ENCODE measurements at places on chromosomes 2 and 18.

GRCh38 chr2:235870515-235870914, 297.7 kb downstream of the GBX2 start:
- no peak for ATAC-seq

- ATAC-seq, result no peak
These were observed 1.2 kb downstream of the TMEM247 start for GRCh38 chr2:46480562-46480961.

DNA sequence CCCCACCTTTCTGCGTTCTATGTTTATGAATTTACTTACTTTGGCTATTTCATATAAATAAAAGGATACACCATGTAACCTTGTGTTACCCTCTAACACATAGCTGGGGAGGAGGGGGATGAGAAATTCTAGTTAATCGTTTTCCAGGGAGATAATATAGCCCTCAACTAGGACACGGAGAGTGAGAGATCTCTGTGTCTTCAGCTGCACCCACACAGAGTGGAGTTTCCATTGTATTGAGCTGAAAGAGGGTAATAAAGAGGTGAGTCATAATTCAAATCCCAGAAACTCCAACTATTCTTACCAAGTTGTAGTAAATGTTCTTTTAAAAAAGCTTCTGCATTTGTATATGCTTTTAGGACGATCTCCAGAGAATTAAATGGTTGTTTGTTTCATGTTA, 110.1 kb upstream of the SULT1C3 start:
- ATAC-seq, result peak; percentile 21

DNA sequence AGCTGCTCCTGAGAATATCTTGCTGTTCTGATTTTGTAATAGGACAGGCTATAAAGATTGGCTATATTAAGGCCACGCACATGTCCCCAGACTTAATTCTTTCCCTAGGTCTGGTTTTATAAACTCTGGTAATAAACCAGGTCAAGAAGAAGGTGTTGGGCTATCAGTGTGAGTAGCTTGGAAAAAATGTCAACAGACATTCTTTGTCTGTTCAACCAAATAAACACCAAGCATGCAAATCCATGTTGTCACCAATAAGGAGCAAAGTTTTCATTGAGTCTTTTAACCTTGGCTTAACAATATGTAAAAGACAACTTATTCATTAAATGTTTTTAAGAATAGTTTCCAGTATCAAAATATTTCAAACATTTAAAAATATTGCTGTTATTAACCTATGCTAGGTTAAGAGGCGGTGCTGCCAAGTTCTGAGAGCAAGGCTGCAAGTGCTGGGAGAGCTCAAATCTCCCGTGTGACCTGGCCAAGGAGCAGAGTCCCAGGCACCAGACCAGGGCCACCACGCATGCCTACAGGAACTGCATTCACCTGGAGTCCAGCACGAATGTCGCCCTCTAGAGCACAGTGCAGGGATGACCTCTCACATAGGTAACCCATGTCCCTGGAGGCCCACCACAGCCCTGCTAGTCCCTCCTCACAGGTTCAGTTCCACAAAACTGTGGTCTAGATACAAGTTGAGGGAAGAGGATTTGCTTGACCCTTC, 120.5 kb upstream of the POU3F3 start:
- ATAC-seq, result no peak

GRCh38 chr2:108637304-108637669, 82.0 kb upstream of the RANBP2 start:
- peak; percentile 55 for ATAC-seq

DNA sequence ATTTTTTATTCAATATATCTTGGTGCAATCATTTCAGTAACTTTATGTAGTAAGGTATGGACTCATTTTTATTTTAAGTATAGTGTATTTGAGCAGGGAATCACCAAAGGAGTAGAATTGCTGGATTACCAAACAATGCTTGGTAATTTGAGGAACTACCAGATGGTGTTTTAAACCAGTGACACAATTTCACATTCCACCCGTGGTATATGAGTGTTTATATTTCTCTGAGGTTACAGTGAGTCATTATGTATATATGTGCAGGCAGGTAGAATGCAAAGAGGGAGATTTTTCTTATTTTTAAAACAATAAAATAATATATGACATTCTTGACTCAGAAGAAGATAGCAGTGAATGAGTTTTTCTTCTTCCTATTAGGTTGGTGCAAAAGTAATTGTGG, 596.9 kb downstream of the DCC start:
- no peak for ATAC-seq

- peak; percentile 45 for ATAC-seq
These were observed 44.6 kb downstream of the HAUS1 start for GRCh38 chr18:46148810-46149209.

DNA sequence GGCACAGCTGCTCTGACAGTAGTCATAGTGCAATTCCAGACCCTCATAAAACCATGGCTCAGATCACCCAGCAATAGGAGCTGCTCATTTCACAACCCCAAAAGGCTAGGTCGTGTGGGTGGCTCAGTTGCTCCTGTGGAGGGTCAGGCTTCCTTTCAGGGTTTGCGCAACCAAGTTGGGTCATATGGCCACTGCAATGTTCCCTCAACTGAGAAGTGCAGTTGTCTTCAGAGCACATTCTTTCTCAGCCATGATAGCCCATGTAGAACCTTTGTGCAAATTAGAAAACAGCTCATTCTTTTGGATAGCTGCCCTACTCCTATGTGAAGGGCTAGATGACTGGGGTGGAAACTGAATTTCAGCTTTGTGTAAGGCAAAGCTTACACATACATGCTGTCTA, 3.2 kb downstream of the SERPINB13 start:
- no peak for ATAC-seq

DNA sequence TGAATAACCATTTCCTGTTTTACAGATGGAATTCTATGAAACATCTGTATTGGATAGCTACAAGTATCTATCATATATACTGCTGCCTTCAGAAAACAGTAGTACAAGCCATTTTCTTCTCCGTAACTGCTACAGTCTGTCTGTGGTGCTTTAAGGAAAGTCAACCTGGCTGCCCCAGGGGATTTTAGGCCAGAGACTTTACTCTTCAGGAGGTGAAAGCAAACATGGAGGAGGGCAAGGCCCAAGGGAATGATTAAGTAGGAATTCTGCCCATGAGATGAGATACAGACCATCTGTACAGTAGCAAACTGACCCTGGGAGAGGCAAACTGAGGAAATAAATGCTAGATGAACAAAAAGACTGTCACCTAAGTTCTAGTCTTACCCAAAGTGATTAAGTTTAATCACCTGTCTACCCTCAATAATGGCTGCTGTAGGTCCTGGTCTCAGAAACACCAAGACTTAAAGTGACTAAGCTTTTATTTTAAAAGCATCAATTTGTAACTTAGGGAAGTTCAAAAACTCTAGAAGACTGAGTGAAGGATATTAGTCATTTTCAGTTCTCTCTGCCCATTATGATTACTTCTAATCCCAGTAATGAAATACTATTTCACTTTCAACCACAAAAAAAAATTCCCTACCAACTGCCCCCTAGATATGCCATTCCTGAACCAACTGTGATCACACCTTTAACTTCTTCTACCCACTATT, 14.8 kb downstream of the MBD2 start:
- no peak for ATAC-seq

DNA sequence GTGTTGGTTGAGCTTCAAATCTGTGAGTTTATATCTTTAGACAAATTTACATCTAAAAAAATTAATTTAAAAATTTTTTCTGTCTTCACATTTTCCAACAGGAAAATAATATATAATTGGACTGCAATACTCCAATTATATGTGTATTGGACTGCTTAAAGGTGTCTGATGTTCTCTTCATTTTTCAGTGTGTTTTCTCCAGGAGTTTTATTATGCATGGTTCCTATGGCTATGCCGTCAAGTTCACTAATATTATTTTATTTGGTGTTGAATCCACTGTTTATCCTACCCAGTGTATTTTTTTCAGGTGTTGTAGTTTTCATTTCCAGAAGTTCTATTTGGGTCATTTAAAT, 62.1 kb upstream of the CTLA4 start:
- ATAC-seq, result no peak

GRCh38 chr2:23404426-23404825, 19.4 kb downstream of the KLHL29 start:
- peak; percentile 96 for ATAC-seq

DNA sequence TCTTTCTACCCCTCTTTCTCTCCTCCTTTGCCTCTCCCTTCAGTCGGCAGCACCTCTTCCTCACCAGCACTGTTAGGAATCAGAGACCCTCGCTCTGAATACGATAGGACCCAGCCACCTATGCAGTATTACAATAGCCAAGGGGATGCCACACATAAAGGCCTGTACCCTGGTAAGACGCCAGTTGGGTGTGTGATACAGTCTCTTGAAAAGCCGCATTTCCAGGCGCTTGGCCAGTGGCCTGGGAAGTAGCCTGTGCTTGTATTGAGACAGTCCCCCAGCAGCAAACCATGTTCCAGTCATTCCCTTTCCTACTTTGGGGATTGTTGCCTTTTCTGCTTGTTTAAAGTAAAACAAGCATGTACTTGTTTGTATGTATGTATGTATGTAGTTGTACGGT, 118.4 kb upstream of the DAPL1 start:
- no peak for ATAC-seq

GRCh38 chr2:241114836-241115235, 12.7 kb upstream of the MTERF4 start:
- no peak for ATAC-seq

DNA sequence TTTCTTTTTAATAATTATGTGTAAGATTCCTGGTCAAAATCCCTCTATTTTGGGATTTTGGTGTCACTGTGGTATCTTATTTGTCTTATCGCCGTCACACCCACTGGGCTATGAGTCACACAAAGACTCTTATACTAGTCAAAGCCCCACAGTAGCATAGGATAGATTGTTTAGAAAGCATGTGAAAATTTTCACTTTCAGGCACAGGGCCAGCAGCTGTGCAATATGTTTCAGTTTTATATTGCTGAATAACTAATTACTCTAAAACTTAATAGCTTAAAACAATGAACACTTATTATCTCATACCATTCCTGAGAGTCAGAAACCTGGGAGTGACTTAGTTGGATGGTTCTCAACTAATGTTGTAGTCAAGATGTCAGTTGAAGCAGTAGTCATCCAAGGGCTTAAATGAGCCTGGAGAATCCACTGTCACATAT, 24.0 kb downstream of the CFAP210 start:
- ATAC-seq, result peak; percentile 74

DNA sequence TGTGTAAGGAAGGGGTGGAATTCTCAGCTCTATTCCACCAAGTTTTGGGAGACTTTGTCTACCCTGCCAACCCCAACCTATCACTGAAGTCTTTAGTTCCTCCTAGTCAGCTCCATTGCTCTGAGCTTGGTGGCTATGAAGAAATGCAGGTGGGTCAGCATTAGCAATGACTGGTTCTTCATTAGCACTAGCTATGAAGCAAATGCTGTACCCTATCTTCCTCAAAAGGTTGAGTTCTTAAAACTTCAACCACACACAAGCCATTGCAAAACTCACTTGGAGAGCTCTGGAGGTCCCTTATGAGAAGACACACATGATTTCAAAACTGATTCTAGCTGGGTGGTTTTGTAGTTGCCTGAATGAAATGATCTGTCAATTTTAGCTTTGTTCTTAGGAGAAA, 193.8 kb downstream of the IKZF2 start:
- no peak for ATAC-seq

DNA sequence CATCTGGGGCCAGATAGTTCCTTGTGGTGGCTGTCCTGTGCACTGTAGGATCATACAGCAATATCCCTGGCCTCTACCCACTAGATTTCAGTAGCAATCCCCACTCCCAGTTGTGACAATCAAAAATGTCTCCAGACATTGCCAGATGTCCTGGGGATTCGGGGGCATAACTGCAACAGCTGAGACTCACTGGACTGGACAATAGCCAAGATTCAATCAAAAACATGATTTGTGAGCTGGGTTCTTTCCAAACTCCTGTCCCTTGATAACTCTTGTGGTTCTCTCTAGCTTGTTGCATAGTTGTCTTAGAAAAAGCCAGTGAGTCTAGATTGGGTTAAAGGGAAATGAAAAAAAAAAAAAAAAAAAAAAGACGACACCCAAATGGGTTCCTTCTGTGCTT, 293.4 kb downstream of the CELF4 start:
- ATAC-seq, result no peak

DNA sequence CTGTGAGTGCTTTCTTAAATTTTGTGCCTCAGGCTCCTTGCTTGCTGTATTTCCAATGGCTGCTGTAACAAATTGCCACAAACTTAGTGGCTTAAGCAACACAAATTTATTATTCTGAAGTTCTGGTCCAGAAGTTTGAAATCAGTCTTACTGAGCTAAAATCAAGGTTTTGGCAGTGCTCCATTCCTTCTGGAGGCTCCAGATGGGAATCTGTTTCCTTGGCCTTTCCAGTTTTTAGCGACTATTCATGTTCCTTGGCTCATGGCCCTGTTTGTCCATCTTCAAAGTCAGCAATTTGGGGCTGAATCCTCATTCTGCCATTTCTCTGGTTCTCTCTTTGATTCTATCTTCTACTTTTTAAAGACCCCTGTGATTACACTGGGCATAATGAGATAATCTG, 31.8 kb downstream of the STRADB start:
- ATAC-seq, result no peak

- peak; percentile 99 for ATAC-seq
These were observed 189.9 kb upstream of the NDUFV2 start for GRCh38 chr18:8912348-8913326.

- ATAC-seq, result no peak
These were observed 215.3 kb downstream of the SH3RF3 start for GRCh38 chr2:109344270-109344805.

GRCh38 chr2:75607400-75607798, 39.2 kb upstream of the MRPL19 start:
- ATAC-seq, result no peak

- ATAC-seq, result peak; percentile 18
These were observed 382.7 kb upstream of the SALL3 start for GRCh38 chr18:78596794-78597345.

DNA sequence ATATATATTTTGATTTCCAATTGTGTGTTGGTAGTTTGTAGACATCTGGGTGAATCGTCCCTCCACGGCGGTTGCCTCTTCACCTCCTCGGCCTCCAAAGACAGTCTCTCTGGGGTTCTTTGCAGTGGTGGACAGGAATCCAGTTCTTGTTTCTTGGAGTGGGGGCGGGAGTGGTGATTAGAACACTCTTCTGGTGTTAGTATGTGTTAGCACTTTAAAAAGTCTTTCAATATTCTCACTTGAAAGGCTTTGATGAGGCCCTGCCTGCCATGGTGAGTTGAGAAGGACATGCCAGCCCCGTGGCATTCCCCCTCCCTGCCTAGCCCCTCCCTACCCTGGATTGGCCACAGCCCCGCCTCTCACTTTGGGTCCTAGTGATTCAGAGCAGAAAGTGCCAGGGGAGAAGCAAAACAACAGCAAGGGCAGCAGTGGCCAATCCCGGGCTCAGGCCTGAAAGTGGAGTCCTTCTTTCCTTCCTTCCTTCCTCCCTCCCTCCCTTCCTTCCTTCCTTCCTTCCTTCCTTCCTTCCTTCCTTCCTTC, 316.8 kb upstream of the HS6ST1 start:
- no peak for ATAC-seq
